ENCODE measurements at places on chromosomes 1 and 21.

DNA sequence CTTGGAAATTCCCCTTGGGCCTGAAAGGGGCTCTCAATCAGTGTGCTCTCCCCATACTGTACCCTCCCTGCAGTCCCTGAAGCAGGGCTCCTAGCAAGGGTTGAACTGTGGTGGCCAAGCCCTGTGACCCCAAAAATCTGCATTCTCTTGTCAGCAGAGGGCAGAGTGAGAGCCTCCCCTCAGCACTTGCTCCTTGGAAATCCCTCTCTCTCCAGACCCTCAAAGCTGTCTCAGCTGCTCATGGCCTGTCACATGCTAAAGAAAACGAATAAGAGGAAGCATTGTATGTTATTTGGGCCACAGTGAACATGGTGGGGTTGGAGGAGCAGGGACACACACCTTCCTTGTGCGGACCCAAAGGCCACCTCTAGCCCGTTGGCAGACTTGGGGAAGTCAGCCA lies 47.2 kb upstream of the SYNC start:
- no peak for DNase-seq

- DNase-seq = no peak
These were observed at the start of gene KIRREL1 for GRCh38 chr1:157993147-157993917. TSS of gene KIRREL1 (plus strand) at chr1:157993645. CDS start at chr1:157993677, 32 bp downstream.

DNA sequence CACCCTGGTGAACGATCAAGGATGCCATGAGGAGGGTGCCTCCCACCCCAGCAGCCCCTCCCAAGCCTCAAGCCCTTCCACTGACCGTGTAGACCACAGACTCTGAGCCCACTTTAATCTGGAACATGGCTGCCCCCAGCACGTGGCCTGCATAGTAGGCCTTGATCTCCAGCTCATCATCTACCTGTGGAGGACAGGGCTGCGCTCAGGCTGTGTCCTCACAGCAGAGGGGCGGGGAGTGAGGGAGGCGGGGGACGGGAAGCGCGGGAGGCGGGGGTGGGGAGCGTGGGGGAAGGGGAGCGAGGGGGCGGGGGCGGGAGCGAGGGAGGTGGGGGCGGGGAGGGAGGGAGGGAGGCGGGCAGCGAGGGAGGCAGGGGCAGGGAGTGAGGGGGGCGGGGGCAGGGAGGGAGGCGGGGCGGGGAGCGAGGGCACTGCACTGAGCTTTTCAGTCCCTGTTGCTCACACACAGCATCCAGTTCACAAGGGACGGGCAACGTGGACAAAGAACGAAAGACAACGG lies 7.1 kb downstream of the PUSL1 start:
- DNase-seq = no peak

DNA sequence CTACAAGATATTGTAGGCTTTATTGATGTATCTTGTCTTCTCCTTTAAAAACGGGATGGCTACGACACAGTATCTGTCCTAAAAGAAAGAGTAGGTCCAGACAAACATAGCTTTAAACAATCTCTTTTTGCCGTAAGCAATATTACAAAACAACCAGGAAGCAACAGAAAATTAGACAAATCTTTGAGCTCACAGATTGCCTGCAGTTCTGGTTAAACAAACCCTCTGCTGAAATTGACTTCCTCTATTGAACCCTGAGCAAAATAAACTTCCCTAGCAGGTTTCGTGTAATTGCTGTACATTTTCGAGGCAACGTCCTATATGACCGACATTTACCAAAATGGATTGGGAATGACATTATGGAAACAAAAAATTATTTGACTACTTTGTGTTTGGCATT lies 50.6 kb downstream of the CHML start:
- no peak for DNase-seq

DNA sequence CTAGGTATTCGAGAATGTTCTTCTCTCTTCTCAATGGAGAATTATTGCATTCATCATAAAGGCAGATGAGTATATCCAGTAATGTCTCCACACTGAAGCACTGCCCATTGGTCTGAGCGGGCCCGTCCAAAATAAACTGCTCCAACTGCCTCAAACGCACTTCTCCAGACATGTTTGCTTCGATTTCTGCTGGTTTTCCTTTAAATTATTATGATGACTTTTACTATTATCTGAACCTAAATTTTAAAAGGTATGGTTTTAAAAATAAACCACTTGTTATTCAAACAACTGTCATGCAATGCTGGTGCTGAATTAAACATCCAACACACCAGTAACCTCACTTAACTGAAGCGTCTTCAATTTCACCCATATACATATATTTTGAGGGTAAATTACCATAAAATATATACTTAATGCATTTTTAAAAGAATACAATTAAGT lies 1.3 kb downstream of the CDC42BPA start:
- DNase-seq = no peak

- no peak for DNase-seq
These were observed 45.4 kb upstream of the DIP2A start for GRCh38 chr21:46413365-46413696.

GRCh38 chr1:59506952-59507351 lies 210.1 kb downstream of the FGGY start:
- DNase-seq = no peak

GRCh38 chr1:225700164-225700821 lies 47.4 kb upstream of the ENAH start:
- DNase-seq = peak; percentile 23

DNA sequence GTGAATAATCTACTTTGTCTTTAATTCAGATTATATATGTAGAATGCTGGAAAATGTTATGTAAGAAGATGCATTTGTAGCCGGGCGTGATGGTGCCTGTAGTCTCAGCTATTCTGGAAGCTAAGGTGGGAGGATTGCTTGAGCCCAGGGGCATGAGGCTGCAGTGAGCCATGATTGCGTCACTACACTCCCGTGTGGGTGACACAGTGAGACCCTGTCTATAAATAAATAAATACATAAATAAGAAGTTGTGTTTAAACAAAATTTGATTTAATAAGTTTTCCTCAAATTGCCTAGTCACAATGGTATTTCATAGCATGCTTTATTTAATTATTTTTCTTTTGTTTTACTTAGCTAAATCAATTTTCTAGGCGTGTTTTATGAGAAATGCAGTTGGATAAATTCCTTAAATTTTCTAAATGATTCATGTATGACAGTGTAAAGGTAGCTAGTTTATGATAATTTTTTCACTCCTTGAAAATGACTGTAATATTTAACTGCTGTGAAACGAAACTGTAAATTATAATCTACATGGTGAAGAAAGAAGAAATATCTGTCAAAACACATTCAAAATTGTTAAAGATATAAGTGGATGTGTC lies 232.6 kb downstream of the SRGAP2C start:
- no peak for DNase-seq

DNA sequence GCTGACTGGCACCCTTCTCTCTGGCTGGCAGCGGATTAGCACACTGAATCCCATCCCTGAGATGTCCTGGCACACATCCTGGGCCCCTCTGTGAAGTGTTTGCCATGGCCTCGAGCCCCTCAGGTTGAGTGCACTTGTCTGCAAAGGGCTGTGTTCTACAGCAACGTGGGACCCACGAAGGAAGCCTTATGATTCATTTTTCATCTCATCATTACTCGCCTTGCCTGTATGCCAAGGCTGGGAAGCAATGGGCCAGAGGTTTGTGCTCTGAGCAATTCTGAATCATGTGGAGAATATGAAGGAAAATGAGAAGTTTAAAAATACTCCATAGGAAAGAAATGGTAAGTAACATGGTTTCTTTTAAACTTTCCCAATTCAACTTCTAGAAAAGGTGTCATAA lies 124.8 kb upstream of the LMO4 start:
- DNase-seq = no peak

DNA sequence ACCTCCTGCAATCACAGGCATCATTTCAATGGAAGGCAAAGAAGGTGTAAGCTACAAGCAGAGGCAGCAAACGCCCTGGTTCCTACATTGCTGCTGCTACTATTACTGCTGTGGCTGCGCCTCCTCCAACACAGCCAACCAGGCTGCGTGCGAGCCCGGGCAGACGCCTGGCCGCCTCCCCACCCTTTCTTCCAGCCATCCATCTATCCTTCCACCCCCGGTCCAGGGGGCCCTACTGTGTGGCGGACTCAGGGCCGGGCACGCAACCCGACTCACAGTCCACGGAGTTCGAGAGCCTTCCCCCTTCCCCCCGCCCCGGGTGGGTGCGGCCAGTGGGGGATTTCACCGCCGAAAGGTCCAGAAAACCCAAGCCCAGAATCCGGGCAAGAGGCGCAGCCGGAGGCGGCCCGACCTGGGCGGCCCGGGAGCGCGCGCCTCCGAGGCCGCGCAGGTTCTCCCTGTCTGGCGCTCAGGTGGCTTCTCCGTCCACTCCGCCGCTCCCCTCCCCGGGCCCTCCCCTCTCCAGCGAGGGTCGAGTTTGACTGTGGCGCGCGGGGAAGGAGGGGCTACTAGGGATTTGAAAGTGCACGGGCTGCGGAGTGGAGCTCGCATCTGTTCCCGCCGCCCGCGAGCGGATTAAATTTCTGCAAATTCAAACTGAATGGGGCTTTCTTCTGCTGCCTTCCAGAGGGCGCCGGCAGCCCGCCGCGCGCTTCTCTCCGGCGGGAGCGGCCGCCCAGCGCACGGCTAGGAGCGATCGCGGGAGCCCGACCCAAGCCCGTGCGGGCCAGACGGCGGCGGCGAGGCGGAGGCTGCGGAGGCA lies at the start of gene HUNK:
Gene HUNK, plus strand, starts transcription at position 569 of the 823 bp plus-strand sequence. CDS start 655 bp downstream, outside the sequence.
- DNase-seq = no peak

DNA sequence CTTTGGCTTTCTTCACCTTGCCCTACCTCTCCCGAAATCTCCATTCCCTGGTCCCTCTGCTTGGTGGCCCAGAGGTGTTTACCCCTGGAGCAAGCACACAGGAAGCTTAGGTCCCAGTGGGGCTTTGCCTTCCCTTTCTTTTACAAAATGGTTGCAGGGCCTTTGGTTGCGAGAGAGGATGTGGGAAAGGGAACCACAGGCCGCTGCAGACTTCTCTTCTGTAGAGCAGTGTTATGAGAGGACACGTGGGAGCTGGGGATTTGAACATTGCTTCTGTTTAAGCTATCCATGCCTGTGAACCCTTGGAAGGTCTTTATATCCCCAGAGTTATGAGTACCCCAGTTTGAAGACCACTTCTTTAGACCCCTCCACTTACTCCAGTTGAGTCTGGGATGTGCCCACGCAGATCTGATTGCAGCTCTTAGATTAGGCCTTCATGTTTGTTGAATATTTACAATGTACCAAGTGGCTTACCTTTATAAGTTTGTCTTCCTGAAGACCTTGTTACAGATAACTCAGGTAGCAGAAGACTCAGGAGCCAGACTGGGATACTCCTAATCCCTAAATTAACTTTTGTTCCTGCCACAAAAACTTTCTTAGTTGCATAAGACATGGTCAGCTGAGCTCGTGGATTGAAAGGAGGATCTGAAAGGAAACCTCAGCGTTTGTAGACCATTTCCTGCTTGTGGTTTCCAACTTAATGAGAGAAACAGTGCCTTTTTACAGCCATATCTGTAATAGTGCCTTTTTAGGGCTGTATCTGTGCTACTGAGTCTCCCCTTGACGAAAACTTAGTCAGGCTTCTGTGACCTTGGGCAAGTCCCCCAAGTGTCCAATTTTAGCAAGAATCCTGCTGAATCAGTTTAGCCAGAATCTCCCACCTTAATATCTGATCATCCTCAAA lies 21.9 kb upstream of the IVNS1ABP start:
- no peak for DNase-seq

DNA sequence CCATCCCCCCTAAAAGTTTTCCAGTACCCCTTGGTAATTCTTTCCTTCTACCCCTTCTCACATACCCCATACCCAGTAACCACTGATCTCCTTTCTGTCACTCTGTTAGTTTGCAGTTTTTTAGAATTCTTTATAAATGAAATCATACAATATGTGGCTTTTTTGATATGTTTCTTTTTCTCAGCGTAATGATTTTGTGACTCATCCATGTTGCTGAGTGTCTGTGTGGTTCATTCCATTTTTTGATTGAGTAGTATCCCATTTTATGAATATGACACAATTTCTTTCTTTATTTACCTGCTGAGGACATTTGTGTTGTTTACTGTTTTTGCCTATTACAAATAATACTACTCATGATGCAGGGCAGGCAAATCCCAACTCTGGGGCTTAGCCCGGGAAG lies 1605.3 kb downstream of the BRINP3 start:
- DNase-seq = no peak

- no peak for DNase-seq
These were observed 652.5 kb downstream of the AMY1C start for GRCh38 chr1:104402178-104402577.

- no peak for DNase-seq
These were observed 32.8 kb downstream of the GJA4 start for GRCh38 chr1:34825455-34826091.

- no peak for DNase-seq
These were observed 15.2 kb downstream of the OPTC start for GRCh38 chr1:203509135-203509534.

GRCh38 chr1:88318740-88319139 lies 365.3 kb upstream of the PKN2 start:
- no peak for DNase-seq

- no peak for DNase-seq
These were observed 11.6 kb upstream of the ETS2 start for GRCh38 chr21:38793926-38794713.

DNA sequence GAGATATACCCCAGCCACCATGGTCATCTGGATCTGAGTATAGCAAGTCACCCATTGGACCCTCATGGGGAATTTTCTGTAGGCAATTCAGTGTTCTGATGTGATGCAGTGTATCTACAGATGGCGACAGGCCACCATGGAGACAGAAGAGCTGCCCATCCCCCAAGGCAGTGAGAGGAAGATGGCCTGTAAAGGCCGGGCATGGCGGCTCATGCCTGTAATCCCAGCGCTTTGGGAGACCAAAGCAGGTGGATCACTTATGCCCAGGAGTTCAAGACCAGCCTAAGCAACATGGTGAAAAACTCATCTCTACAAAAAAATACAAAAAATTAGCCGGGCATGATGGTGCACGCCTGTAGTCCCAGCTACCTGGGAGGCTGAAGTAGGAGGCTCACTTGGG lies 41.1 kb upstream of the CTPS1 start:
- no peak for DNase-seq

- DNase-seq = no peak
These were observed 311.8 kb upstream of the B3GALT2 start for GRCh38 chr1:193498088-193498655.

GRCh38 chr1:43444836-43445235 lies 8.9 kb downstream of the HYI start:
- no peak for DNase-seq

DNA sequence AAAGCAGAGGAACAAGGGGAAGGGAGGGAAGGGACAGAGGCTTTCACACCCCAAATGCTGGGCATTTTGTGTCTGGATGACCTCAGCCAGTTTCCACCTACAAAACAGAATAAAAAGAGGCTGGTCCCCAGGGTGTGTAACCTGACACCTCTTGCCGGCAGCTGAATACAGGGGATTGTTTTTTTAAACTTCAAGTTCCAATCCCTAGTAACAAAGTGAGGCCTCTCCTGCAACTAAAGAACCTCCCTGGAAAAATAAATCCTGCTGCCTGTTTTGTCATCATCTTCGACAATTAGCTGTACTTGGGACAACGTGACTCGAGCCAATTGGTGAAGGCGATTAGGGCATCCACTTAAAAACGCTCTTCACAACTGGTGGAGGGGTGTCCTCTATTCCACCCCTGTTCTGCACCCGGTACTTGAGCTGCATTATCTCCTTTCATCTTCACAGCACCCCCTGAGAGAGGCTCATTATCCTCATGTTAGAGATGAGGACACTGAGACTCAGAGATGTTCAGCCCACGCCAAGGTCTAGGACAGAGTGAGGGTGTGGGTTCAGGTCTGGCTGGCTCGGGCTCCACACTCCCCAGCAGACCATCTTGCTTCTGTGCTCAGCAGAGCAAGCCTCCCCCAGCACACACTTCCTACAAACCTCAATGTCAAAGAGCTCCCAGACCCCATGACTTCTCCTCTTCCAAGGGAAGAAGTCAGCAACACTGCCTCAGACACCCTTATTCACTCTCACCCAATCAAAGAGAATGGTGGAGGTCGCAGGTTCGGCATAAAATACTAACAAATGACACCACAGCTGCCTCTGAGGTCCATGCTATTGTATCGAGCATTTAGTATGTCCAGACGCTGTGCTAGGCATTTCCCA lies 15.2 kb downstream of the ITPKB start:
- no peak for DNase-seq
